ENCODE measurements at places on chromosomes 1 and 21.

DNA sequence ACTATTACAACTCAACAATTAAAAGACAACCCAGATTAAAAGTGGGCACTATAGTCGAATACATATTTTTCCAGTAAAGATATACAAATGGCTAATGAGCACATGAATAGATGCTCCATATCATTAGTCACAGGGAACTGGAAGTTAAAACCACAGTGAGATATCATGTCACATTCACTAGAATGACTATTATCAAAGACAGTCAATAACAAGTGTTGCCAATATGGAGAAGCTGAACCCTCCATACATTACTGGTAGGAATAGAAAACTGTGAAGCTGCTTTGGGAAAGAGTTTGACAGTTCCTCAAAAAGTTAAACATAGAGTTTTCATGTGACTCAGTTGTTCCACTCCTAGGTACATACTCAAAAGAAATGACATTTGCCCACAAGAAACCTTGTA lies 30.6 kb upstream of the MRPS6 start:
- DNase-seq: no peak

- no peak for DNase-seq
These were observed 401.1 kb upstream of the CHRM3 start for GRCh38 chr1:238985312-238985711.

DNA sequence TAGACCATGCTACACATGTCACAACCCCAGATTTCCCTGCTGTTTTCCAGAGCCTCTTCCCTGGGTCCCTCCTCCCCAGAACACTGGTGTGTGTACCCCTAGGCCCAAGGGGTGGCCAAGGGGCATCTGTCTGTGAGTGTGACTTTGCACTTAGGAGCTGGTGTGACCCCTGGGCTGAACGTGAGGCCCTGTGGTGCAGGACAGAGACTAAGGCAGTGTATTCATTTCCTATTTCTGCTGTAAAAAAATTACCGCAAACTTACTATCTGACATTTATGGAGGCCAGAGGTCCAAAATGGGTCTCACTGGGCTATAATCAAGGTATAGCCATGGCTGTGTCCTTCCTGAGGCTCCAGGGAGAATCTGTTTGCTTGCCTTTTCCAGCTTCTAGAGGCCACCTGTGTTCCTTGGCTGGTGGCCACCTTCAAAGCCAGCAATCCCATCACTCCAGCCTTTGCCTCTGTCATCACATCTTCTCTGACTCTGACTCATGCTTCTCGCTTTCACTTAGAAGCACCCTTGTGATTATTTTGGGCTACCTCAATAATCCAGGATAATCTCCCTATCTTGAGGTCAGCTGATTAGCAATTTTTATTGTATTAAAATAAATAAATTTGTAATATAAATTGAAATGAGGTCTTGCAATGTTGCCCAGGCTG lies 24.0 kb upstream of the ELOA start:
- no peak for DNase-seq

DNA sequence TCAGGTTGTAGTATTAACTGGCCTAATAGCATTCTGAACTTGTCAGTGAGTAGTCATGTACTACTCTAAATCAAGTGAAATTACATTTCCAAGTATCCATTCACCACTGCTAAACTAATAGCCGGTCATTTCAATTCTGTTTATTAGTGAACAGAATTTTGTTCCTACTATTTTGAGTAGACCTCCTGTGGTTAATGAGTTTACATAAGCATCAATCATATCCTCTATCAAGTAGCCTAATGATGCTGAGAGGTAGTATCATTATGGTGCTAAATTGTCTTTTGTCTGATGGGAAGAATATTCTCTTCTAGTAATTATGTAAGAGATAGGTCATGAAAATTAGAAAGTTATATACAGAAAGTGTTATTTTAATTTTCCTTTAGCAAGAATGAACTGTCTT lies 602.8 kb downstream of the KCNT2 start:
- no peak for DNase-seq

DNA sequence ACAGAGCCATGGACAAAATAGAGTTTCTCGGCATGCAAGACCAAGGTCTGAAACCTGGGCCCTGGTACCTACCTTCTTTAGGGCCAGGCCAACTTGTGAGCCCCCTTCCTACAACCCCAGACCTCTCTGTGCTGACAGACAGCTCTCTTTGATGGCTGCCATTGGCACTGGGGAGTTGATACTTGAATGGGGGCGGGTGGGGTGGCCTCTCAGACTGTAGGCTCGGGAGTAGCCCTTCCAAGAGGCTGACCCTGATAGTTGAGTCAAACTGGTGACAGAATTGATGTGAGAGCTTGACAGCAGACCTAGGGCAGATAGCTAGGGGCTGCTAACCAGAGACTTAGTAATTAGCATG lies 44.7 kb upstream of the PSEN2 start:
- DNase-seq: no peak

DNA sequence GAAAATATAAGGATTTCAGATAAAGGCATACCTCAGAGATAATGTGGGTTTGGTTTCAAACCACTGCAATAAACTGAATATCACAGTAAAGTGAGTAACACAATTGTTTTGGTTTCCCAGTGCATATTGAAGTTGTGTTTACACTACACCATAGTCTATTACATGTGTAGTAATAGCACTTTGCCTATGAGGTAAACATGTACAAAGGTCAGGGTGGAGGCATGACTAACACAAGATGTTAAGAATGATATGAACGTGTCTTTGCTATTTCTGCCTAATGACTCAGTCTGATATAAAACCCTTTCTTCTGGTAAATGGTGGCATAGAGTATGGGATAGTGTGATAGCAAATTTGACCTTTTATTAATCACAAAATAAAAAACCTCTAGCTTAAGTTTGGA lies 621.5 kb upstream of the ADGRL2 start:
- peak; percentile 28 for DNase-seq

DNA sequence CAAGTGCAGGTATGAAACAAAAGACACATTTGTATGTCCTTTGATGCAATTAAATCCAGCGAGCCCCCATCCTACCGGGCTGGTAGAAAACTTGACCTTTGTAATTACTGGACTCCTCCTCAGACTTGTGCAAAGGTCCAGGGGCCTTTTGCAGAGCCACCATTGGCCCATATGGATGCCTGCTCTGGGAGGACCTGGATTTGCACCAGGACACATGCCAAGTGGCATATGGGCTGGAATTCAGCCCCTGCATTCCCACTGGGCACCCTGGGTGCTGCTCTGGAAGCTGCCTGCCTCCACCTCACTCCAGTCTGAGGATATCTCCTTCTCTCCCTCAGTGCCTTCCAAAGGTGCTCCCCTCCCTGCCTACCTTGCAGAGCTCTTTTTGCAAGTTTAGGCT lies 36.0 kb downstream of the LACTBL1 start:
- no peak for DNase-seq

DNA sequence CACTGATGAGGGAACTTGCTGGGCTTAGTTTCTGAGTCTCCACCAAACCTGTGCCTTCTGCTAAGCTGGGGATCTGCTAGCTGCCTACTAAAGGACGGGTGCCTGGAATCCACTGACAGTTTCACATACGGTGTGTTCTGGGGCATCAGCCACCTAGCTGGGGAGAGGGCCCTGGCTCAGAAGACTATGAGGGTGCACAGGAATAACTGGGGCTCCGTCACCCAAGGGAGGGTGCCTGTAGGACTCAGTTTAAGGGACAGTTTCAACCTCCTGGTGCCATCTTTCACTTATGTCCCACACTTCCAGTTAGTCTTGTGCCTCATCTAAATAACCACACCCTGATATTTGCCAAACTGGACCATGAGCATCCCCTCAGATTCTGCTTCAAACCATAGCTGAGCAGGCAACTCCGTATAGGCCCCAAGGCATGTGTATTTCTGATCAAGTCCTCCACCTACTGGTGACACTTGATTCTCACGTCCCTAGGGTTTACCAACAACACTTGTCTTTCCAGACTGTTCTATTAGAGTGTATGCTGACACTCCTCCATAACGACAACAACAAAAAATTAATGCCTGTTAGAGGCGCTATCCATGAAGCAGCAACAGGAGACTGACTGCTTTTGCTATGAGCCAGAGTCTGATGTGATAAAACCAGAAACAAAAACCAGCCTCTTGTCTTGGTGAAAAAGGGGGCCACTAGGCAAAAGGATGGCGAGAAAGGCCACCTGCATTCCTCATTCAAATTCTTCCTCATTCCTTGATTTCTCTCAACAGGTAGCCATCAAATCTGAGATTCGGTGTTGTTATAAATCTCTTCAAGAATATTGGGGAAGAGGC lies 55.0 kb upstream of the PAXBP1 start:
- DNase-seq: peak; percentile 36

DNA sequence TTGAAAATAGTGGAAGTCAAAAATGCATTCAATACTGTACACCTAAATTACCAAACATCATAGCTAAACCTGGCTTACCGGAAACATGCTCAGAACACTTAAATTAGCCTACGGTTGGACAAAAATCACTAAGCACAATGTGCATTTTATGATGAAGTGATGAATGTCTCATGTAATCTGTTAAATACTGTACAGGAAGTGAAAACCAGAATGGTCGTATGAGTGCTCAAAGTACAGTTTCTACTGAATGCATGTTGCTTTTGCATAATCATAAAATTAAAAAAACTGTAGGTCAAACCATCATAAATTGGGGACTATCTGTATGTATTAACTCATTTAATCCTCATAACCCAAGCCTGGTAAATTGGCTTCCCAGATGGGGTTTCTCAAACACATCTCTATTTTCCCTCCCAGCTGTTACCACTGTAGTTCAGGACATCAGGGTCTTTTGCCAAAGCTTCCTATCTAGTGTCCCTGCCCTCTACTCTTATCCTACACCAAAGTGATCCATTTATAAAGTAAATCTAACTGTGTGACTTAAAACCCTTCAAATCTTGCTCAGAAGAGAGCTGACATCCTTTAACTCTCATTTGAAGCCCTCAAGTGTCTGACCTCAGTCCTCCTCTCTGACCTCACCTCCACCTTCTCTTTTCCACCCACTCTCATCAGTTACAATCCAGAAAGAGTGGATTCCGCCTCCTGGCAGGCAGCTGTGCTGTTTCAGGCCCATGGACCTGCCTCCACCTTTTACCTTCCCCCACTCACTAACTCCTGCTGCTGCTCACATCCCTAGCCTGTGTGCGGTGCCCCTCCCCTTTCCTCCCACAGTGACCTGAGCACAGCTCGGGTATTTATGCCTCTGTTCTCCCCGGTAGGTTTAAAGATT lies 356.4 kb upstream of the ST6GALNAC5 start:
- no peak for DNase-seq

GRCh38 chr1:223198628-223198965 lies 55.5 kb upstream of the TLR5 start:
- no peak for DNase-seq

DNA sequence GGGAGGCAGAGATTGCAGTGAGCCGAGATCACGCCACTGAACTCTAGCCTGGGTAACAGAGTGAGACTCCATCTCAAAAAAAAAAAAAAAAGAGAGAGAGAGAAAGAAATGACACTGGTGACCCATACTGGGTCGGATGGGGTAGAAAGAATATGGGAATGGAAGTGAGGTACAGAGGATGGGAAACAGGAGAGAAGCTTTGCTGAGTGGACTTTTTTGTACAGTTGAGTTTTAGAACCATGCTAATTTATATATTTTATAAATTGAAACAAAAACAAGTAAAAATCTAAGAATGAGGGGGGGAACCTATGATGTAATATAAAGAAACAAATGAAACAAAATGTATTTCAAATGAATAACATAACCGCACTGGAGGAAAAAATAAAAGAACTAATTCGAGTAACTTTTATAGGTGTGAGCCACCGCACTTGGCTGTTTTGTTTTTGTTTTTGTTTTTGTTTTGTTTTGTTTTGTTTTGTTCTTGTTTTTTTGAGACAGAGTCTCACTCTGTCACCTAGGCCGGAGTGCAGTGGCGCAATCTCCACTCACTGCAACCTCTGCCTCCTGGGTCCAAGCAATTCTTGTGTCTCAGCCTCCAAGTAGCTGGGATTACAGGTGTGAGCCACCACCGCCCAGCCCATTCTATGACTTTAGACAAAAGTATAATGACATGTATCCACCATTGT lies 18.3 kb upstream of the KLF17 start:
- no peak for DNase-seq

GRCh38 chr1:229305392-229305791 lies 34.5 kb downstream of the RAB4A start:
- DNase-seq: no peak

DNA sequence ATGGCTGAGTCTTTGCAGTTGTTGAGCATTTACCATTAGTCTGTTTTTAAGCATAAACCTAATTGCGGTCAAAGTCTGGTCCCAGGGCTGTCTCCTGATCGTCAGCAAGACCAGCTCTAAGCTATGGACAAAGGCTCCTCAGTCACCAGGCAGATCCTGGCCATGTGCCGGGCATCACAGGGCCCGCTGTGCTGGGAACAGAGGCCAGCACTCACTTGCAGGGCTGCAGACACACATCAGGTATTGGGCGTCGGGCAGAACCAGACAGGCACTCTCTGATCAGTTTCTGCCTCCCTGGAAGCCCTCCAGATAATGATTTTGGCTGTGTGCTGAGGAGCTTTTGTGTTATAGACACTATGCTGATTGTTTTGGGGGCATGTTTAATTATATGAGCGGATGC lies 26.6 kb downstream of the TMEM51 start:
- DNase-seq: no peak

DNA sequence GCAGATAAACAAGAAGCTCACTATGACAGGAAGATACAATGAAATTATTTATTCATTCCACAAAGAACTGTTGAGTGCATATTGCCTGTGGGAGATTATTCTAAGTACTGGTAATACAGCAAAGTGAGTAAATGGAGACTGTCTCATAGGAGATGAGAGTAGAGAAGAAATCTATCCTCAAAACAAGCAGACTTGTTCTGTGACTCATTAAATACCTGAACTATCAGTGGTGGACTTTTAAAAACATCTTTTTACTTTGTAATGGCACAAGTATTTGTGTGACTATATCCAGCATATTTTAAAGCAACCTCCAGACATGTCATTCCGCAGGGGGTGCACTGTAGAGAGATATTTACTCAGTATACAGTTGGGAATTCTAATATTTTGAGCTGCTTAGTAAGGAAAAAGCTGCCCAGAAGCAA lies 259.2 kb downstream of the FMN2 start:
- peak; percentile 61 for DNase-seq

DNA sequence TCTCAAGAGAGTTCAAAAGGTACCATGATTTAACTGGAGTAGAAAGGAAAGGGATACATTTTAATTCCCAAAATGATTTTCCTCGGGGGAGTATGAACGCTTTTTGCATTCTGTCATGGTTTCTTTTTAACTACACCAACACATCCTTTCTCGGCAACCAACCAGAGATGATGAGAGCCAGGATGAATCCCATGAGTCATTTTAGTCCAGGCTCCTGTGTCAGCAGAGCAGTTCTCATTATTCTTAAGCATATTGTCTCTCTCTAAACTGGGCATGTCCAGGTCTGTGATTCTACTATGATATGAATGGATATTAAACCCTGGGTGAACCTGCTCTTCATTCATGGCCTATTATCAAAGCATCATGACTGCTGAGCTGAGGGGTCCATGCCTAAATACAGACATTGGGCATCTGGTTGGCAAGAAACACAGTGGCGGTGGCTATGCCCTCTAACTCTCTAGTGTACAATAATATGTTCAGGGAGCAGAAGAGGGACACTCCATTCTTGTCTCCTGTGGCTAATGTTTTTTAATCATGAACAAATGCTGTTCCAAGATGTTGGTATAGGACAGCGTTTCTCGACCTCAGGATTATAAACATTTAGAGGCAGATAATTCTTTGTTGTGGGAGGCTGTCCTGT lies 124.3 kb upstream of the ESRRG start:
- no peak for DNase-seq

- no peak for DNase-seq
These were observed 153.2 kb downstream of the NTNG1 start for GRCh38 chr1:107293901-107294613.

Measured in amniotic stem cell (primary cell).